Putamen (tissue), 1 donor: ENCODE measurements at places on chromosomes 1 and 21.

- no peak for DNase-seq
Measured at GRCh38 chr1:14561014-14561693, 37.3 kb upstream of the KAZN start.

GRCh38 chr1:71228742-71229365 lies 148.0 kb upstream of the ZRANB2 start:
- no peak for DNase-seq

DNA sequence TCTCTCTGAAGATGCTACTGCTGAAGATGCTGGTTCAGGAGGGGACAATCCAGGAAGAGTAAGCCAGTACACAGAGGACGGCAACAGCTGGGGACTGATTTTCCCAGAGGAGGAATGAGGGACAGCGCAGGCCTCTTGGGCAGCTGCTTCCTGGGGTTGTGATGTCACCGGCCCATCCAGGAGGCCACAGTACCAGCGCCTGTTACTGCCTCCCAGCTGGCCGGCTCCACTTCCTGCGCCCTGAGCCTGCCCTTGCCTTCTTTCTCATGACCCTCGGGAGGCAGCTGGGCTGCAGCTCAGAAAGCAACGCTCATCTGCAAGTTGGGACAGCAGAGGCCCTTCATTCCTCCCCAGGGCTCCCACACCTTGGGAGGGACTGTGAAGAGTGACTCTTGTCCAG lies 21.9 kb upstream of the ID3 start:
- DNase-seq: peak; percentile 69

GRCh38 chr21:45959182-45959581 lies 22.4 kb upstream of the COL6A1 start:
- no peak for DNase-seq

DNA sequence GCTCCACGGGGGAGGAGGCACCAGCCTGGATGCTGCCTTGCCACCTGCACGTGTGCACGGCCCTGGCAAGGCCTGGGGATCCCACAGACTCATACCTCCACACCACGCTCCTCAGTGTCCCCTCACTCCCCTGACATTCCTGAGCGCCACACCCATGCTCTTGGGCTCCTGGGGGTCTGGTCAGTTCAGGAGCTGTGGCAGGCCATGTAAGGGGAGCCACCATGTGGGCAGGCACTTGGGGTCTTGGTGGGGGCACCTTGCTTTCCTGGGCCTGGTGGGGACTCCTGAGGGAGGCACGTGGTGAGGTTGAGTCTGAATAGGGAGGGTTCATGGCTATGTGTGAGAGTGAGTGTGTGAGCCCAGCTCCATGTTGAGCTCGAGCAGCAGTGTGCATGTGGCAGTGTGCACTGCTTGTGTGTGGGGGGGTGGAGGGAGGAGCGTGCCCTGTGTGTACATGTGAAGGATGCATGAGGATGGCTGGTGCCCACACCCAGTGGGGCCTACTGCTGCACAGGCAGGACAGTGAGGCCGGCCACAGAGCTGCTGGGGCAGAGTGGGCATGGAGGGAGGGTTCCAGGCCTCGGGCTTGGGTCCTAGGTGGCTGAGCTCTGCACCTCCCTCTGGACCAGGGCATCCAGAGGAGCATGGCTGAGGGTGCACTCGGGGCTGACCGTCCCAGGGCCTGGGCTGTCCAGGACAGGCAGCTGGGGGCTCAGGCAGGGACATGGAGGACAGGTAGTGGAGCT lies 1.6 kb downstream of the GJC2 start:
- no peak for DNase-seq

DNA sequence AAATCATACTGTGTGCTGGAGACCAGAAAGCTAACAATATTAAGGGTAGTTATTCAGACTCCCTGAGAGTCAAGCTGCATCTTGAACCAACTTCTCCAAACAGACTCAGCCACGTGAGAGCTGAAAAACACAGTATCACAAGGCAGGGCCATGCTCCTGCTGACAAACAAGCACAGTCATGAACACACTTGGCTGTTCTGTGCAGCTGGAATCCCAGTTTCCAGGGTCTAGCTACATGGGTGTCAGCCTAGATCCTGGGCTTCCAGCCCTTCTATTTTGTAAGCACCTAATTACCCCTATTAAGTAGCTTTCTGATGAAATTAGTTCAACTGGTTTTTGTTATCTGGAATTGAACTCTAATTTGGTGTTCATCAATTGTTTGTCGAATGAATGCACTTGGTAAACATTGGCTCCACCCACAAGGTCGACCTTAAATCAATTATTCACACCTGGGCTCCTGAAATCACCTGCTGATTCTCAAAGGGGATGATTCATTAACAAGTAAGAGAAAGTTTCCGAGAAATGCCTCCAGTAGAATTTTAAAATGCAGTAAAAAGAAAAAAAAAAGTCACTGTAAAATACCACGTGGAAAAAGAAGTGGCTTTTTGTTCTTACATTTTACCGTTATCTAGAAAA lies 179.3 kb downstream of the ZC3H11B start:
- no peak for DNase-seq

DNA sequence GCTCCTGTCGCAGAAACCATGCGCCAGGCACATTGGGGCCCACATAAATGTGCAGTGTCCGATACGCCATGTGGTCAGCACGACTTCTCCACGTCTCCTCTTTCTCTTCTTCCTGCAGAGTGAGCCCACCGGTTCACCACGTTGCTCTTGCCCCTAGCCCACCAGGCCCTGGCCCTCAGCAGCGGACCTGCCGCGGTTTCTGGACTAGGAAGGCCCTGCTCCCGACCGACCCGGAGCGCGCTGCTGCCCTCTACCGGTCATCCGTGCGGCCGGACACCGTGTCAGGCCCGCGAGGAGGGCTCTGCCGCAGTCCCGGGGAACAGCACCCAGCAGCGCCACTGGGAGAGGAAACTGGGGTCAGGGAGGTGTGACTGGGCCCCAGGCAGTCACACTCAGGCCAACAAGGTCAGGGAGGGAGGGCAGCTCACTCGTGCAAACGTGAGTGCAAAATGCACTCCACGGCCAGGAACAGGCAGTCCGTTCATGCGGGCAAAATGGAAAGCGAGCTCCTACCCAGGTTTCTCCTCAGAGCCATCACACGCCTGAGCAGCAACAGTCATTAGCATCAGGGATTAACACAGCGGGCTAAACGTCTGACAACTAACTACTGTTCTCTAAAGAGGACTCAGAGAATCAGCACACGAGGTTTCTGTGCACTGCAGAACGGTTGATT lies 13.7 kb downstream of the TLR5 start:
- DNase-seq: no peak

DNA sequence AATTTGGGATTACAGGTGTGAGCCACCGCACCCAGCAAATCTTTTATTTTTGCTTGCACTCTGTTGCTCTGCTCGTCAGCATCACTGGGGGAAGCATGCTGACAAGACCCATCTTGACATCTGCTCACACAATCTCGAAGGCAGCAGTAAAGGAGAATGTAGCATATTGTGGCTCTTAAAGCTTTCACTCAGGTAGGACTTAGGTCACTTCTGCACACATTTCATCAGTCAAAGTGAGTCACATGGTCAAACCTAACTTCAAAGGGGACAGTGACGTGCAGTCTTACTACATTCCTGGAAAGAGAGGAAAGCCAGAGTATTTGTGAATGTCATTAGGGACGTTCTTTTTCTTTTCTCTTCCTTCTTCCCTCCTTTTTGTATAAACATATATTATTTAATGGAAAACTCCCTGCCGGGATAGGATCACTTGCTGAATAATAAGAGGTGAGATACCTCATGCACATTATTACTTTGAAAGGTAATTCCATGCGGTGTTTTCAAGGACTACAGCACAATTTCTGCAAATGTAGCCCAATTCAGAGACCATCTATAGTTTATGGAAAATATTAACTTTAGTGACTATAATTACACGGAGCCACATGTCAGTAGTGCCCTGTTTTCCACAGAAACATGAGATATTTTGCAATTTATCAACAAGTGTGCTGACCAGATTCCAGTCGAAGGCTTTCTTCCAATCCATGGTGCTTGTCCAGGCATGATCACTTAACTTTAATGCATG lies 19.3 kb upstream of the ACBD6 start:
- DNase-seq: no peak

DNA sequence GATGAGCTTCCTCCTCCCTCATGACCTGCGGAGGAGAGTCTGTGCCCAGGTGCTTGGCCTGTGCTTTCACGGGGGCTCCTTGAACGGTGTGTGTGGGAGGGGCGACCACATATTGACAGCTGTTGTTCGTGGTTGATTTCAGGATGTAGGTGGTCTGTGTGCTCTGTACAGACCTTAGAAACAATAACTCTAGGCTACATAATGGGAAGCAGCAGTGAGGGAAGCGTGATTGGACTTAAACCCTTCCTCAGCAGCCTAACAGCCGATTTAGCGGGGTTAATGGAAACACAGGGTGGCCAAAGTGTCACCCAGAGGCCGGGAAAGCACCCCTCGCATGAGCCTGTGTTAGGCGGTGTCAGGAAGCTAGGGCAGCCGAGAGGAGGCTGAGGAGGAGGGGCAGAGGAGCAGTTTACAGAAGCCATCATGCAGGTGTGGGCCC lies 56.0 kb downstream of the TBCE start:
- DNase-seq: no peak

DNA sequence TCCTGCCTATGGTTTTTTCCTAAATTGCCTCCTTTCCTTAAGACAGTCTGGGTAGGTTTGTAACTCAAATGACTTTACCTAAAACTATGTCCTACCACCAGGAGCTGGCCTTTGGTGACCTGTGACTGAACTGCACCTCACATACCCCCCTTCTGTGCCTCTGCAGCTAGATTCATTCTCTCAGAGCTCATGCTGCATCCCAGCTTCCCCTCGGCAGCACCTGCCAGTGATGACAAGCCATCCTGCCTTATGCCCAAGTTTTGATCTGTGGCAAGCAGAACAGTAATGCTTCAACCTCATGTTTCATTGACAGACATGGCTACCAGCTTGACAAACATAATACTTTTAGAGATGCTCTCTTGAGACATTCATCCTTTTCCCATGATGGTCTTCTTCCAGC lies 141.9 kb downstream of the TSEN15 start:
- no peak for DNase-seq

- DNase-seq: peak; percentile 91
Measured at GRCh38 chr1:3219005-3219790, 150.2 kb downstream of the PRDM16 start.

DNA sequence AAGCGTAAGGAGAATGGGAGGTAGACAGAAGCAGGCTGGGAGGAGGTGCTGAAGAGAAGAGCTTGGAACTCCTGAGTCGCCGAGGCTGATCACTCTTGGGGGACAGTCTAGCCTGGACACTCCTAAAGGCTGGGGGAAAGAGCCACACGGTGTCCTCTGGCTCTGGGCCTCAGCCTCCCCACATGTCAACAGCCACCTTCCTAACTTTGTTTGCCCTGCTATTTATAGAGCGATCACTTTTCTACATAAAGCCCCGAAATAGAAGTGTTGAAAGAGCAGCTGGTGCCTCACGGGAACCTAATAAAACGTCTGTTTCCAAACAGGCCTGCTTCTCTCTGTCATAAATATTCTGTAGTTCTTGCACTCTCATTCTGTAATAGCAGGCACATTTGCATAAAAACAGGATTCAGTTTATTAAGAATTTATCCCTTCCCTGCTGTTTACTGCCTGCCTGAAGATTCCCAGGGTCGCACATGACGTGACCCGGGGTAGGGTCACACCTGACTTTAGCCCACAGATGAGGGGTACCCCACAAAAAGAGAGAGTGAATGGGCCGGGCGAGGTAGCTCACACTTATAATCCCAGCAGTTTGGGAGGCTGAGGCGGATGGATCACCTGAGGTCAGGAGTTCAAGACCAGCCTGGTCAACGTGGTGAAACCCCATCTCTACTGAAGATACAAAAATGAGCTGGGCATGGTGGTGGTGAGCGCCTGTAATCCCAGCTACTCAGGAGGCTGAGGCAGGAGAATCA lies 212.5 kb downstream of the TOMM20 start:
- no peak for DNase-seq

DNA sequence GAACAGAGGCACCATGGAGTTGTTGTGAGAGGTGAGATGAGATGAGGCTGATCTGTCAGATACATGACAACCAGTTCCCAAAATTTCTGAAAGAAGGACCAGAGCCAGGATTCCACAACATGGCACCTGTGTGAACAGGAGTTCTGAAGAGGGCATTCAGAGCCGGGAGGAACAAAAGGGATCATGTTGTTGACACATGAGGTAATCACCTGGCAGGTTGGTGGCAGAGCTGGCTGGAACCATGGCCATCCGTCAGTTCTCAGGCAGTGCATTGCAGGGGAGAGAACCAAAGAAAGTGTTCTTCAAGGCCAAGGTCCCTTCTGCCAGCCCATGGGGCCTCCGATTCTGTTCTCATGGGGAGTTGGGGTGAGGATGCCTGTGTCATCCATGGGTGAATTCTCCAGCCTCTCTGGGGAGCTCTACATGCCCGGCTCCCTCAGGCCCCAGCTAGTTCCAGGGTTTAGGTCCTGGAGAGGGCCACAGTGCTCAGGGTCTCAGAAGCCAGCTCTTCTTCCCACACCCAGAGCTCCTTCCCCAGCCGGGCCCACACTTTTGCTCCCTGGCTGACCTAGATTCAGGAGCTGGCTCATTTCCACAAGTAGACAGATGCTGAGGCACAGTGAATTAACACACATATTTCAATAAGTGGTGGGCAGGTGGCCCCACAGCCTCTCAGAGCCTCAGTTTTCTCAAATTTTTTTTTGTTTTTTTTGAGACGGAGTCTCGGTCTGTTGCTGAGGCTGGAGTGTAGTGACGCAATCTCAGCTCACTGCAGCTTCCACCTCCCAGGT lies 49.1 kb upstream of the CTPS1 start:
- DNase-seq: no peak

DNA sequence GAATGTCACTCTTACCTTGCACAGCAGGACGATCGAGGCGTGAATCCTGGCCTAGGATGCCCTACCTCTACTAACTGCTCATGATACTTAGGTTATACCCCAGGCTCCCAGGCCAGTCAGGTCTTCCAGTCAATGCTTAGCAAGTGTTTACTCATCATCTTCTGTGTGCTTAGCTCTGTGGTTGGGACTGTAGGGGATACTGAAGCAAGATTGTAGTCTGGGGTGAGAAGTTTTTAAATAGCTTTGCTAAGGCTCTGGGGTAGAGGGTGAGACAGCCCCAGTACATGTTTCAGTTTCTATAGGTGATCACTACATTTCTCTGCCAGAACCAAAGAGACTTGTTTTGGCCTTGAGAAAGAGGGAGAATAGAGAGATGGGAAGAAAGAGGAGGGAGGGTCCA lies 250.8 kb upstream of the KIAA0040 start:
- DNase-seq: no peak

- DNase-seq: no peak
Measured at GRCh38 chr1:6491480-6491962, at the start of gene PLEKHG5. PLEKHG5 (minus strand) TSS chr1:6491667; CDS start chr1:6477571, 14,096 bp downstream.

GRCh38 chr1:1391225-1391624 lies 7.9 kb downstream of the CCNL2 start:
- no peak for DNase-seq

DNA sequence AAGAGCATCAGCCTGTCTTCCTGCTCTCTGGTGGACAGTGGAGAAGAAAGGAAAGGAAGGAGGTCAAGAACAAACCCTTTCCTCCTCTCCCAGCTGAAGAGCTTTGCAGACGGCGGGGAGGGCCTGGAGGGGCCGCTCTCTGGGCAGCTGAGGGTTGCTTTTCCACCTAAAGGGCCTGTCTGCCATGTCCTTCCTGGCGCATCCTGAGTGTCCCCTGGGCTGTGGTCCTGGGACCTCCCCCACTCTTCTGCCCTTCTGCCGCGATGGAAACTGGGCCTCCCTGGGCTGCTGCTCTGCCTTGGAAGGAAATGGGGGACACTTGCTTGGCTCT lies 107.0 kb downstream of the ETS2 start:
- no peak for DNase-seq

- DNase-seq: no peak
Measured at GRCh38 chr1:32883338-32884031, 2.8 kb upstream of the HPCA start.
